ENCODE measurements at places on chromosomes 7 and 10. TPM values are rescaled to one million over a fixed set of nuclear protein-coding genes. Genes with fewer than 3 reads are reported as not detected.
A peak's percentile ranks its signal among the peaks of the same experiment; 100 is the strongest.

The ATP6V0A4 gene
- total RNA-seq, result not detected

The FAM131B gene
- 0.29 TPM for total RNA-seq

The HOXA9 gene
- total RNA-seq, result not detected

The CLRN3 gene
- not detected for total RNA-seq

The SPAG6 gene
- not detected for total RNA-seq

The CPN1 gene
- not detected for total RNA-seq

The ITPRID1 gene
- total RNA-seq, result not detected

- DNase-seq, result no peak
These were observed 85.6 kb downstream of the ZEB1 start for GRCh38 chr10:31404640-31405039.

DNA sequence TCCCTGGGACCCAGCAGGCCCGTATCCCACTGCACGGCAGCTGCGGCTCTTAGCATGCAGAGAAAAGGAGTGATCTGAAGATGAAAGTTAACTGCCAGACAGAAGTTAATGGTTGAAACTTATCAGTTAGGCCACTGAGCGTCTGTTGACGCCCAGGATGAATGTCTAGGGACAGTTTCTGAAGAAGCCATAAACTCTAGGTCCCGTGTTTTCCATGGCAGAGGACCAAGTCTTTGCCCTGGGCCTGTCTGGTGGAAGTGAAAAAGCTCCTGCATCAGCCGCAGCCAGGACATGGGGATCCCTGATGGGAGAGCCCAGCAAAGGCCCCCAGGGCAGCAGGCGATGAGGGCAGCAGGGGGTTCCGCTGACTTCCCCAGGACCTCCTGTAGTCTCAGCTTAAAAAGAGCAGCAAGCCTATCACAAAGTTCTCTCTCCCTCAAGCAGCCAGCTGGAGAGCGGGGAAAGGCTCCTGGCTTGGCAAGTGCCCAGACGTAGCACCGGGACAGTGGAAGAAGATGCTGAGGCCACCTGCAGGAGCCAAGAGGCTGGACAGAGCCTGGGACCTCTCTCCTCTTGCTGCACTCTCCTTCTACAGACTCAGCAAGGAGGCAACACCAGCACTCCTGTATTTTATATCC, 79.6 kb downstream of the TNS3 start:
- DNase-seq, result no peak

GRCh38 chr10:49568235-49568634, 29.3 kb upstream of the ERCC6 start:
- no peak for DNase-seq

DNA sequence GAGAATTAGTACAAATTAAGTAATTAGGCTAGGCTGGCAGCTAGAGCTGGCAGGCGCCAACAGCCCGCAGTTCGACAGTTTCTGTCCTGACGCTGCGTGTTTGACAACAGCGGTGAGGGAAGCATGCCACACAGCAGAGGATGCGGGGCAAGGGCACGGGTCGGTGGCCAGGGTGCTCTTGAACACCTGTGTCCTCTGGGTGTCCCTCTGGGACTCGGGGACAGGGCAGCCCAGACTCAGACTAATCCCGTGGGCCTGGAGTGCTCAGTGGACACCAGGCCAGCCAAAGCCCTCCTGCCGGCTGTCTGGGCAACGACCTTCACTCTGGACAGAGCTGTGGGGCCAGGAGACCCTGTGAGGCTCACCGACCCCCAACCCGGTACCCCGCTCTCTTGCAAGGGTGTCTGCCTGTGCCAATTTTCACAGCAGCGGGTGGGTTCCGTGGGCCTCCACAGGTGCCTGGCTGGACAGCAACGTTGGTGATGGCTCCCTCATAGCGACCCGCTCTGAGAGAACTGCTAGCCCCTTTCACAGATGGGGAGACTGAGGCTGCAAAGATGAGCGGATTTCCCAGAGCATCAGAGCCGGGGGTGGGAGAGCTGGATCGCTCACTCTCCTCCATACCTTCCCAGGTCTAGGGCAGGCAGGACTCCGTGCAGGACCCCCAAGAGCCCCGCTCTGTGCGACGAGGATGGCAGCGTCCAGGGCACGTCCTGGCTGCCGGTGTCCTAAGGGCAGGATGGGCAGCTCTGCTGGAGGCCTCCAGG, 48.5 kb downstream of the FOXL3 start:
- DNase-seq, result peak; percentile 14

DNA sequence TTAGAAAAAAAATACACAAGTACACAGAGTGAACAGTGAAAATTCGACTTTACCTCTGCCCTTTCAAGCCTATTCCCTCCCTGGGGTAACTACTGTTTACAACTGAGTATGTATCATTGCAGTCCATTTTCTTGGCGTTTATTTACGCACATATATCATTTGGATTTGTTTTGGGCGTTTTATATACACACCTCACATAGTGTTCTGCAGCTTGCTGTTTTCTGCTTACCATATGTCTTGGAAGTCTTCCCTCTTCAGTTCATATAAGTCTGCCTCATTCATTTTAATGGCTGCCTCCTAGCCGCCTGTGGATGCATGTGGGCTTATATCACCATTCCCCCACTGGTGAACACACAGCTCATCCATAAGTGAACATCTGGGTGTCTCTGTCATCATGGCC, 41.6 kb upstream of the COL13A1 start:
- DNase-seq, result no peak

- DNase-seq, result no peak
These were observed 131.1 kb downstream of the CYP26A1 start for GRCh38 chr10:93204494-93205485.

DNA sequence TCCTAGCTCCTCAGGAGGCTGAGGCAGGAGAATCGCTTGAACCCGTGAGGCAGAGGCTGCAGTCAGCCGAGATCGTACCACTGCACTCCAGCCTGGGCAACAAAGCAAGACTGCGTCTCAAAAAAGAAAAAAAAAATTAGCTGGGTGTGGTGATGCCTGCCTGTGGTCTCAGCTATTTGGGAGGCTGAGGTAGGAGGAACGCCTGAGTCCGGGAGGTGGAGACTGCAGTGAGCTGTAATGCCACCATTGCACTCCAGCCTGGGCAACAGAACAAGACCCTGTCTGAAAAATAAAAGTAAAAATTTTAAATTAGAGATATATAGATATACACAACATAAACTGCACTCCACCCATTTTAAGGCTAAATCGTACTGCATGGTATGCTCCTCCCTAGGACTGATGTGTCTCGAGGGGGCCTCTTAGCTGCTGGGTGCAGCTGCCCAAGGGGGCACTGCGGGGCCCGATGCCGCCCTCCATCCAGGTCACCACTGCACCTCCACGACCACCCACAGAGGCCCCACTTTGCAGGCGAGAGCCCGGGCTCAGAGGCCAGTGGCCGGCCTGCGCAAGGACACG, 40.9 kb upstream of the FOXK1 start:
- no peak for DNase-seq

GRCh38 chr7:122844191-122844988, 41.9 kb downstream of the CADPS2 start:
- no peak for DNase-seq

- no peak for DNase-seq
These were observed 440.5 kb downstream of the SEMA3D start for GRCh38 chr7:84746353-84746752.

DNA sequence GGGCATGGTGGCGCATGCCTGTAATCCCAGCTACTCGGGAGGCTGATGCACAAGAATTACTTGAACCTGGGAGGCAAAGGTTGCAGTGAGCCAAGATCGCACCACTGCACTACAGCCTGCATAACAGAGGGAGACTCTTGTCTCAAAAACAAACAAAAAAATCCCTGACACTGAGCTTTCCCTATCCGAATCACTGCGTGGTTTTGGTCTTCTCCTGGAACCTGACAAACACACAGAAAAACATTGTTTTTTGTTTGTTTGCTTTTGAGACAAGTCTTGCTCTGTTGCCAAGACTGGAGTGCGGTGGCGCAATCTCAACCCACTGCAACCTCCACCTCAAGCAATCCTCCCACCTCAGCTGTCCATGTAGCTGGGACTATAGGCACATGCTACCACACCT, 50.4 kb upstream of the PTPRN2 start:
- no peak for DNase-seq

DNA sequence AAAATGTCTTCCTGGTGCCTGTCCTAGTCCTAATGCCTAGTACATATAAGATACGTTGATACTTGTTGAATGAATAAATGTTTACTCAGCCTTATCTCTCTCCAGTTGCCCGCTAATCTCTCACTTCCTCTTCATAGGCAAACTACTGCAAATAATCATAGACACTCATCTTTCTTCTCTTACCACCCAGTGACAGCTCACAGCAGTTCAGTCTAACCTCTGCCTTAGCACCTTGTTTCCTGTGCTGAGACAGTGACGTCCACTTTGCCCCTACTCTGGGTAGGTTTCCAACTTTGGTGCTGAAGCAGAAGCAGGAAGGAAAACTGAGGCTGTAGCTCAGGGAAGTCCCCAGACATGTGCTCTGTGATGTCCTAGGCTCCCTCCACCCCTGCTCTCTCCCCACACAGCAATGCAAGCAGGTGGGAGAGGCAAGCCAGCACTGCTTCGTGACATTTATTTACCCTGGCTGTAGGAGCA, 45.5 kb upstream of the RHOBTB1 start:
- no peak for DNase-seq

- peak; percentile 85 for DNase-seq
These were observed 15.6 kb downstream of the ATG9B start for GRCh38 chr7:151008511-151009323.

GRCh38 chr7:42014625-42015618, 222.1 kb downstream of the GLI3 start:
- no peak for DNase-seq

DNA sequence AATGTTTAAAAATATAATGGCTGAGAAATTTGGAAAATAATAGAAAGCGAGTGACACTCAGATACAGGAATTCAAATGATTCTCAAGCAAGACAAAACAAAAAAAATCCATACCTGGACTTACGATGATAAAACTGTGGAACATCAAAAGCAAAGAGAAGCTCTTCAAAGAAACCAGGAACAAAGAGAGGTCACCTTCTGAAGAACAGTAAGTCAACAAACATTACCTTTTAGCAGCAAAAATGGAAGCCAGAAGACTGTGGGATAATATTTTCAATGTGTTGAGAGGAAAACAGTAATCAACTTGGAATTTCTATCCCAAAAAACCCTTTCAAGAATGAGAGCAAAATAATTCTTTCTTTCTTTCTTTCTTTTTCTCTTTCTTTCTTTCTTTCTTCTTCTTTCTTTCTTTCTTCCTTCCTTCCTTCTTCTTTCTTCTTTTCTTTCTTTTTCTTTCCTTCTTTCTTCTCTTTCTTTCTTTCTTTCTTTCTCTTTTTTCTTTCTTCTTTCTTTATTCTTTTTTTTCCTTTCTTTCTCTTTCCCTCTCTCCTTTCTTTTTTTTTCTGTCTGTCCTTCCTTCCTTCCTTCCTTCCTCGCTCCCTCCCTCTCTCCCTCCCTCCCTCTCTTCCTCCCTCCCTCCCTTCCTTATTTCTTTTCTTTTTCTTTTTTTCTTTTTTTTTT, 1.8 kb upstream of the CPA5 start:
- no peak for DNase-seq

GRCh38 chr10:22624287-22624738, 90.1 kb downstream of the PIP4K2A start:
- no peak for DNase-seq

Data from left cardiac atrium (tissue), 4 donors.